SW480 (cell line): ENCODE measurements at places on chromosomes 5 and 9.
A peak's percentile ranks its signal among the peaks of the same experiment; 100 is the strongest.

- DNase-seq = no peak
These were observed 68.1 kb upstream of the SPIN1 start for GRCh38 chr9:88319936-88320747.

DNA sequence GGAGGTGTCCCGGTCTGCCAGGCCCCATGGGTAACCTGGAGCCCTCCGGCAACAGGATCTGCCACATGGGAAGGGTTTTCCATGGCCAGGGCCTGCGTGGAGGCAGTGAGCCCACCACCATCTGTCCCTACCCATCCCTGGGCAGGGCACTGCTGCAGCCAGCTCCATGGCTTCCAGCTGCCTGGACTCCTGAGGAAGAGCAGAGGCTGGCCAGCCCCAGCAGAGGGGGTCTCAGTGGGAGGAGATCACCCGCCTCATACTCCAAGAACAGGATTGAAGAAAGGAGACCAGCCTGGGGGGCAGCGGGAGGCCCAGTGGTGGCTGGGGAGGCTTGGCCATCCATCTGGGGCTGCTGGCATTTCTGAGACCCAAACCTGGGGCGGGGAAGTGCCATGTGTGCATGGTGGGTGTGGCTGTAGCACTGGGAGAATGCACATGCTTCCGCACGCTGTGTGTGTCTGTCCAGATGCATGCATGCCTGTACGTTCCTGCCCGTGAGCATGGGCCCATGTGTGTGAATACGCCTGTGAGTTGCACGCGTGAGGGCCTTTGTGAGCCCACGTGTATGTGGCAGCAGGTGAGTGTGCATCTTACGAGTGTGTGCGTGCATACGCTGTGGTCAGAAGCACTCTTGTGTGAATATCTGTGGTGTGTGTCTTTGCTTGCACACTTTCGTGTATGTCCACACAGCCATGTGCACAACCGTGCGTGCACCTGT, 78.5 kb downstream of the LMX1B start:
- DNase-seq = no peak

DNA sequence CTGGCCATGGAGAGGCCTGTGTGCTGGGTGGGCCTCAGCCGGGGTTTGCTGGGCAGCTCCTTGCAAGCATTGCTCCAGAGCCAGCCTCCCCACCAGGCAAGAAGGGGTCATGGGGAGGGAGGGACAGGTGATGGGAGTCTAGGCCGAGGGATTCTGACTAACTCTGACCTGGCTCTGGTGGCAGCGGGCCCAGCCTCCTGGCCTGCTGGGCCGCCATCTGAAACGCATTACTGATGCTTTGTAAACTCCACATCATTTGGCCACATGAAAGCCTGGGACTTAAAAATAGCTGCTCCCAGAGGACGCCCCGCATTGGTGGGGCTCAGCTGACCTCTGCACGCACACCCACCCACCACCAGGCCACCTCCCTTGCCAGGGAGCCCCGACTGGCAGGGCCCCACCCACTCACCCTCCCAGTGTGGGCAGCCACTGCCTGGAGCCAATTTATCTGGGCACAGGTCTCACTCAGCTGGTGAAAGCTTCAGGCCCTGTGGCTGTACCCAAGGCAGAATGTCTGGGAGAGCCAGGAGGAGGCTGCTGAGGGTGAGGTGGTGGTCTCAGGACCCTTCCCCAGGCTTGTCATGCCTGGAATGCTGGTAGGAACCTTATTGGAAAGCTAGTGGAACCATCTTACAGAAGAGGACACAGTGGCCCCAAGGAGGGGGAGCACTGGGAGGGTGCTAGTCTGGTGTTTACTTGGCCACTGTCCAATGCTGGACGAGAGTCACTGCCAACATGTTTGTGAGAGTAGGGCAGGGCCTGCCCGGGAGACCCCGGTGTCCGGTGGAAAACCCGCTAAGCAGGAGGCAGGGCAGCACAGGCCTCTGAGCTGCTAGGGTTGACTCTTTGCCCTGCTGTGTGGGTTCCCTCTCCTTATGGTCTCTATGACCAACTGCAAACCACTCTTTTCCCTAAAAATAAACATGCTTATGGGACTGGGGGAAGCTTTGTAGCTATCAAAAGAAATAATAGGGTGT, 10.8 kb downstream of the TCF7 start:
- DNase-seq = peak; percentile 89

DNA sequence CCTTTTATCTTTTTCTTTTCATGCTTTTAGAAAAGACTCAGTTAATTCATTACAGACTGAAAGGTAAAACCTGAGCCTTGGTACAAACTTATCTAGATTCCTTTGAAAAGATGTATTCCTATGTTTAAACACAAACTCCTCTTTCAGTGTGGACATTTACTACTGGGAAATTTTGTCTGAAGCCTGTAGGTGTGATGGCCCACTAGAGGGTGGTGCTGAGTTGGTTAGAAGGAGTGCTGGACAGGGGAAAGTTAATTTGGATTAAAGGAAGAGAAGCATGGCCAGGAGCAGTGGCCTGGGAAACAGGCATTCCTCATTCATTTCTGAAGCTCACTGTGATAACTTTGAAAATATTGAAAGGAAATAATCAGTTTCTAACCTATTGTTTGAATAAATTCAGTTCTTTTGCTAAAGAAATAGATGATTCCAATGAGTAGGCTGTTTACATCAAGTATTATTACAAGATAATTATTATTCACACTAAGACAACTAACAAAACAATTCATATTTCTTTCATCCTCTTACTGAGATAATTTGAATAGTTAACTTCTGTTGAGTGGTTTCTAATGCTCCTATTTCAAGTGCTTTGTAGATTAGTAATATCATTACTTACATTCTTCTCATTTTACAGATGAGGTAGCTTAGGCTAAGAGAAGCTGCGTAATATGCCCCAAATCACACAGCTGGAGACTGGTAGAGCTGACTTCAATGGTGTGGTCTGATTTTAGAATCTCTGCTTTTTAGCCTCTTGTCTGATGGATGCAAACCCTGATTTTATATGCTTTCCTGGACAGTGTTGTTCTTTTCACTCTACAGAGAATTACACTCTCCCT, 150.9 kb downstream of the ADGRV1 start:
- DNase-seq = peak; percentile 55

GRCh38 chr5:30384171-30384570, 809.3 kb upstream of the CDH6 start:
- DNase-seq = no peak

GRCh38 chr9:134660407-134660806, 18.8 kb downstream of the COL5A1 start:
- DNase-seq = no peak
